MG63 (cell line): ENCODE measurements at places on chromosomes 16 and 17. TPM values are rescaled to one million over a fixed set of nuclear protein-coding genes. Genes with fewer than 3 reads are reported as not detected.

Gene DCTN5
- total RNA-seq = 96.7 and 108 TPM in 2 replicates

Gene ADAP2
- 1.4 TPM in 1 of 2 replicates, not detected in the other for total RNA-seq

Gene SOST
- total RNA-seq = not detected in 2 replicates

Gene IL32
- total RNA-seq = 4.4 and 11.5 TPM in 2 replicates

Gene PSME3IP1
- 164 and 294 TPM in 2 replicates for total RNA-seq

Gene EME1
- total RNA-seq = 6.3 and 9.5 TPM in 2 replicates

Gene KRT20
- total RNA-seq = not detected in 2 replicates

Gene OR4D1
- total RNA-seq = not detected in 2 replicates

Gene SLC12A3
- not detected in 2 replicates for total RNA-seq

Gene GPR179
- not detected in 2 replicates for total RNA-seq

Gene ACE
- 0.40 TPM in 1 of 2 replicates, not detected in the other for total RNA-seq

Gene SLC16A6
- total RNA-seq = 0.79 and 1.9 TPM in 2 replicates

Gene KRT31
- not detected in 2 replicates for total RNA-seq

Gene TUBG2
- 1.4 and 4.0 TPM in 2 replicates for total RNA-seq
